Activated CD8-positive, alpha-beta memory T cell treated with anti-CD3 and anti-CD28 coated beads, Interleukin-2, amount 50 U/mL, for 4 hours (primary cell): ENCODE measurements at places on chromosomes 1 and 21.

- no peak for DNase-seq
Measured at GRCh38 chr21:38422082-38422481, 76.2 kb downstream of the ERG start.

DNA sequence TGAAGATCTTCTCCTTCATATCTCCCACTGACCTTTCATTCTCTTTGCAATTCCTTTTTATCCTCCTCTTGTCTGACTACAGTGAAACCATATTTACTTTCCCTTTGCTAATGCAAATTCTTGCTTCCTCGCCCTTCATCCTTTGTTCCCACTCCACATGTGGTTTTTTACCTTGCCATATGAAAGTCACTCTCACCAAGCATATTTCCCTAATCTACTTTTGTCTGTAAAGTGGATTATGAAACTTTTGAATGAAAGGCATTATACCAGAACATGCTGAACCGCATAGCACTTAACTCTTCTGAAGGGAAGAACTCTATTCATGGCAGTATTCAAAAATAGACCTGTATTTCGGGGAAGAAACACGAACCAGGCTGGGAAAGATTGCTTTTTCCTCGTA is 8.0 kb upstream of the TMPRSS15 start:
- DNase-seq: no peak

GRCh38 chr1:231969076-231969475 is 342.5 kb downstream of the DISC1 start:
- no peak for DNase-seq

DNA sequence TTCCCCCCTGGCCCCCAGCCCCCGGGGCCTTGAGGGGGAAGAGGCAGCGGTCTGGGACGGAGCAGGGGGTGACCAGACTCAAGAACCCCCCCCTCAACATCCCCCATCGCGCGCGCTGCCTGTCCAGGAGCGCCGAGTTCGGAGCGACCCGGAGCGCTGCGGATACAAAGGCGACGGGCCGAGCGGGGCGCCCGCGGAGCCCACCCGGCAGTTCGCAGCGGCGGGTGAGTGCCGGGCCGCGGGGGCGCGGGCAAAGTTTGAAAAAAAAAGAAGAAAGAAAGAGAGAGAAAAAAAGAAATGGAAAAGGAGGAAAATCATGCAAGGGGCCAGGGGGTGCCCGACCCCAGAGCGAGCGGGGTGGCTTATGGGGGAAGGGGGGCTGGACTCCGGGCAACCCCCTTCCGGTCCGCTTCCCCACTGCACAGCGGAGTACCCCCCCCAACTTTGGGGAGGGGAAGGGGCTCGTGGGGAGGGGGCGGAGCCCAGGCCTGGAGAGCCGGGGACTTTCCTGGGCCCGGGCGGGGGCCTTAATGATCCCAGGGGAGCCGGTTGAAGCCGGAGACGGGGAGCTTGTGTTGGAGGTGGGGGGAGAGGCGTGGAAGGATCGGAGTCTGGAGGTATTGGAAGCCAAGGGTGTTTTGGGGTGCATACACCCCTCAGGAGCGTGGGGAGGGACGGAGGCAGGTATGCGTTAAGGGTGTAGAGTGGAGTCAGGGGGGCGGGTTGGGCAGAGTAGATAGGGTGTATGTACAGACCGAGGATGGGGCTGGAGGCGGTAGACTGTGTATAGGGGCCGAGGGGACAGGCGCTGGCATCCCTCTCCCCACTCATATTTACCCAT is 502 bp downstream of the VANGL2 start:
- no peak for DNase-seq

DNA sequence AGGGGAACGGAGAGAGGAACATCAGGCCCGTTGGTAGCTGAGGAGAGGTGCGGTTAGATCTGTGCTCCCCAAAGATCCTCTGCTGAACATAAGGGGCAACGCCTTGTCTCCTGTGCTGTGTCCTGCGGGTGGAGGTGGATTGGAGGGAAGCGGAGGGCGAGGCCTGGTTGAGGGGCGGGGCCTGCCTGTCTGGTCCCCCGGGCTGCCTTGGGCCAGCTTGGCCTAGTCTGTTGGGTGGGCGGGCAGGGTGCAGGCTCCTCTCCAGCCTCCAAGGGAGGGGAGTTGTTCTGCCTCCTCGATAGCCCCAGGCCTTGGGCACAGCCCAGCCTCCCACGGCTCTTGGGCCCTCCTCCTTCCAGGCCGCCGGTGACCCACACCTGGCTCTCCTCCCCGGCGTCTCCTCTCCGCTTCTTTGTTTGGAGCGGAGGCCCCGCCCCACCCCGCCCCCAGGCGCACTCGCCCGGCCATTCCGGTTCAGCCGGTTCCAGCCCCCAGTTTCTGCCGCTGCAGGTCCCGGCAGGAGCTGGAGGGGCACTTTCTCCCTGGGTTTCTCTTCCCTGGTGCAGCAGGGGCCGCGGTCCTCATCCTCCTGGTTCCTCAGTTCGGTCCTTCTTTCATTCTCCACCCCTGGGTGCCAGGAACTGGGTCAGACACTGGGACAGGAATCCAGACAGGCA is 19.4 kb downstream of the PTPRF start:
- DNase-seq: no peak

DNA sequence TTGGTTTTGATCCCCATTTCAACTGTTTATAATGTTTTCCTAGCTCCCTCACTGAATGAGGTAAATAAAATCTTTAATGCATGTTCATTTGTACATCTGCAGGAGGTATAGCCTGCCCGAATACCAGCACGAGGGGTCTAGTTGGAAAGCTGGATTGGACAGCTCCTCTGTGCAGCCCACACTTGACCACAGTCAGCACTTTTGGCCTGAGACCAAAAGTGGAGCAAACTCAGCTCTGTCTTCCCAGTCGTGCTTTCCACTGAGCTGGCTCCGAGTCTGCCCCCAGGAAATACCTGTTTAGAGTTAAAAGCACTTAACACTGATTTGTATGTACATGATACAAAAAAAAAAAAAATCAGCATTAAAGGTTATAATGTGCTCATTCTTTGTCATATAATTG is 224.4 kb downstream of the DSCAM start:
- no peak for DNase-seq

- no peak for DNase-seq
Measured at GRCh38 chr1:88399690-88400089, 284.4 kb upstream of the PKN2 start.

GRCh38 chr1:203843435-203843834 is 18.0 kb upstream of the SNRPE start:
- DNase-seq: no peak

DNA sequence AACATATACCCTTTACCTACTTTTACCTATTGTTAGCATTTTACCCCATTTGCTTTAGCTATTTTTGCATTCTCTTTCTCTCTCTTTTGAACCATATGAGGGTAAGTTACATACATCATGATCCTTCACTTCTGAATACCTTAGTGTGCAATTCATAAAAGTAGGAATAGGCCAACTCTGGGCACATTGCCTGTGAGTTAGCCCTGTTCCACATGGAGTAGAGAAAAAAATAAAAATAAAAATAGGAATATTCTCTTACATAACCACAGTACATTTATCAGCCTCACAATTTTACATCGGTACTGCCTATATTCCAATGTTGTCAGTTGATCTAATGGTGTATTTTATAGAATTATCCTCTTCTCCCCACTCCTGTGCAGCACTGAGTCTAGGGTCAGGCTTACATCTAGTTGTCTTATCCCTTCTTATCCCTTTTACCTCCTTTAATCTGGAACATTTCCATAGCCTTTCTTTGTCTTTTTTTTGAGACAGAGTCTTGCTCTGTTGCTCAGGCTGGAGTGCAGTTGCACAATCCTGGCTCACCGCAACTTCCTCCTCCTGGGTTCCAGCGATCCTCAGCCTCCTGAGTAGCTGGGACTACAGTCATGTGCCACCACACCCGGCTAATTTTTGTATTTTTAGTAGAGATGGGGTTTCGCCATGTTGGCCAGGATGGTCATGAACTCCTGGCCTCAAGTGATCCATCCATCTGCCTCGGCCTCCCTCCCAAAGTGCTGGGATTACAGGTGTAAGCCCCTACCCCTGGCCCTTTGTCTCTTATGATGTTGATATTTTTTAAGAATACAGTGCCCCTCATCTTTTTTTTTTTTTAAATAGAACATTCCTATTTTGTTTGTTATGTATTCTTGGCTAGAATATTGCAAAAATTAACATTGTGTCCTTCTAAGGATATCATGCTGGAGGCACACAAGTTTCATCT is 11.1 kb upstream of the SLC30A1 start:
- DNase-seq: no peak

- no peak for DNase-seq
Measured at GRCh38 chr1:67747671-67748546, 62.9 kb downstream of the GADD45A start.

- no peak for DNase-seq
Measured at GRCh38 chr1:100532645-100533044, 5.3 kb upstream of the GPR88 start.

DNA sequence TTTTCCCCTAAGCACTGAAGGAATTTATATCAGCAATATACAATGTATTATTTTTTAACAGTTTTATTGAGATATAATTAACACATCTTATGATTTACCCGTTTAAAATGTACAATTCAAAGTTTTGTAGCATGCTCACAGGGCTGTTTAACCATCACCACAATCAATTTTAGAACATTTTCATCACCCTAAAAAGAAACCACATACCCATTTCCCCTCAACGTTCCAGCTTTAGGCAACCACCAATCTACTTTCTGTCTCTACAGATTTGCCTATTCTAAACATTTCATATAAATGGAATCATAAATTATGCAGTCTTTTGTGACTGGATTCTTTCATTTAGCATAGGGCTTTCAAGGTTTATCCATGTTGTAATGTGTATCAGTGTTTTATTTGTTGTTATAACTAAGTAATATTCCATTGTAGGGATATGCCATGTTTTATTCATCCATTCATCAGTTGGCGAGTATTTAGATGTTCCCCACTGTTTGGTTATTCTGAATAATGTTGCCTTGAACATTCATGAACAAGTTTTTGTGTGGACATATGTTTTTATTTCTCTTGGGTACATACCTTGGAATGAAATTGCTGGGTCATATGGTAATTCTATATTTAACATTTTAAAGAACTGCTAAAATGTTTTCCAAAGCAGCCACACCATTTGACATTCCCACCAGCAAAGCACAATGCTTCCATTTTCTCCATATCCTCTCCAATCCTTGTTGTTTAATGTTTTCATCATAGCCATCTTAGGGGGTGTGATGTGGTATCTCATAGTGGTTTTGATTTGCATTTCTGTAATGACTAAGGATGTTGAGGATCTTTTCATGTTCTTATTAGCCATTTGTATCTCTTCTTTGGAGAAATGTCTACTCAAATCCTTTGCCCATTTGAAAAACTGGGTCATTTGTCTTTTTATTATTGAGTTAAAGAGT is 188.5 kb downstream of the TM2D1 start:
- DNase-seq: no peak

- DNase-seq: no peak
Measured at GRCh38 chr1:21736876-21737275, 46.1 kb downstream of the USP48 start.

GRCh38 chr1:162554258-162554657 is 7.3 kb upstream of the UAP1 start:
- DNase-seq: no peak

DNA sequence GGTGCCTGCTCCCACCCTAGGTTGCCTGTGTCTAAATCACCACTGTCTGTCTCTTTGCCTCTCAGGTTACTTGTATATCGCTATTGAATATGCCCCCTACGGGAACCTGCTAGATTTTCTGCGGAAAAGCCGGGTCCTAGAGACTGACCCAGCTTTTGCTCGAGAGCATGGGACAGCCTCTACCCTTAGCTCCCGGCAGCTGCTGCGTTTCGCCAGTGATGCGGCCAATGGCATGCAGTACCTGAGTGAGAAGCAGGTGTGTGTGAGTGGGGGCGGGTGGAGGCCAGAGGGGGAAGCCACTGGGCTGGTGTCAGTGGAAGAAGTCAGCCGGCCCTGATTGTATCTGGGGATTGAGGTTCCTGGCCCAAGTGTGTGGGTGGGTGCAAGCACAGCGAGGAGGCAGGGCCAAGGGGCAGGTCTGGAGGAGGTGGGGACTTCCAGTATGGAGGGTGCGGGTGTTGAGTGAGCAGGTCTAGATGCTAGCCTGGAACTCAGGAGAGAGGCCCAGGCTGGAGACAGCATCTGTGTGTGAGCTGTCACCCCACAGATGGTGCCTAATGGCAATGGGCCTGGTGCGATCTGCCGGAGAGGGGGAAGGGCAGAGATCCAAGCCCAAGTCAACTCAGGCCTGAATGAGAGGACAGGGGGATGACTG is 17.2 kb downstream of the TIE1 start:
- no peak for DNase-seq

- DNase-seq: no peak
Measured at GRCh38 chr1:2594001-2594640, 7.5 kb downstream of the PRXL2B start.

DNA sequence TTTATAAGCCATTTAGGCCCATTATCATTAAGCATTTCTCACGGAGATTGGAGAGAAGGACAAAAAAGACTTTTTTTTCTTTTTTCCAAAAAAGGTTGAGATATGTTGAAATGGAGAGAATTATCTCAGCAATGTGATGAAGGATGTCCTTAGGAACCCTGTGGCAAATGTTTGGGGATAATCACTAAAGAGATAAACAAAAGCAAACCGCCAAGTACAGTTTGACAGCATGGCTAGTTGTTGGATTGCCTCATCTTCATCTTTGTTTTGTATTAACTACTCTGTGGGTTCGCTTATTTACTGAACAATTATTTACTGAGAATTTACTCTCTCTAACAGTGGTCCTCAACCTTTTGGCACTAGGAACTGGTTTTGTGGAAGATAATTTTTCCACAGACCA is 97.4 kb upstream of the HP1BP3 start:
- DNase-seq: no peak

DNA sequence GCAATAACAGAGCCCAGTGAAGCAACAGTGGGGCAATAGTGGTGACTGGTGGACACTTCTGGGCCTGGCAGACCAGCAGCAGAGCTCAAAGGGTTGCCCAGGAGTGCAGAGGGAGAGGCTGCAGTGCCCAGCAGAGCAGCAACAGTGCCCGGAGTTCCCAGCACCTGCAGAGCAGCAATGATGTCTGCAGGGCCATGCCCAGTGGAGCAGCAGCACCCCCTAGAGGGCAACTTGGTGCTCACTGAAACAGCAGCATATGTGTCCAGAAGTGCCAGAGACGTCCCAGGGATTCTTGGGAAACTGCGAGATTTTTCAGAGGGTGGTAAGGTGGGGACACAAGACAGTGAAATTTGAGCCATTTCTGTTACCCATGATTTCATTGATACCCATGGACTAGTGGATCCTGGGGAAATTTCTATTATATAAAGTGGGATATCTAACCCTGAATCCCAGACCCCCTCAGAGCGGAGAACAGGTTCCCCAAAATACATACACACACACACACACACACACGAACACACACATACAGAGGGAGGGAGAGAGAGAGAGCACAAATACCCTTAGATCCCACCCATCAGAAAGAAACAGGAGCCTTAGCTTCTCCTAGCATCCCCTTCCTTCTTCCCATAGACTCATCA is 156.9 kb upstream of the GJB5 start:
- peak; percentile 34 for DNase-seq

DNA sequence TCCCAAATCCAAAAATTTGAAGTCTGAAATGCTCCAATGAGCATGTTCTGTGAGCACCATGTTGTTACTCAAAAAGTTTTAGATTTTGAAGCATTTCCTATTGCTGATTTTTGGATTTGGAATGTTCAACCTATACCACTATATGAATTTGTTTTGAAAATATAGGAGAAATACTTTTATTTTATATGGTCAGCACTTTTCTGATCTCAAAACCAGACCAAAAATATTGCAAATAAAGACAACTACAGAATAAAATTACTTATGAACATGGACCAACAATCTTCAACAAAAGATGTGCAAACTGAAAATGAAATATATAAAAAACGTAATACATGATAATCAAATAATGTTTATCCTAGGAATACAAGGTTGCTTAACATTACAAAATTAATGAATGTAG is 73.7 kb upstream of the APOBEC4 start:
- no peak for DNase-seq

GRCh38 chr1:156805766-156806511 is 10.7 kb downstream of the SH2D2A start:
- DNase-seq: no peak
